ENCODE measurements at places on chromosomes 3 and 15.

DNA sequence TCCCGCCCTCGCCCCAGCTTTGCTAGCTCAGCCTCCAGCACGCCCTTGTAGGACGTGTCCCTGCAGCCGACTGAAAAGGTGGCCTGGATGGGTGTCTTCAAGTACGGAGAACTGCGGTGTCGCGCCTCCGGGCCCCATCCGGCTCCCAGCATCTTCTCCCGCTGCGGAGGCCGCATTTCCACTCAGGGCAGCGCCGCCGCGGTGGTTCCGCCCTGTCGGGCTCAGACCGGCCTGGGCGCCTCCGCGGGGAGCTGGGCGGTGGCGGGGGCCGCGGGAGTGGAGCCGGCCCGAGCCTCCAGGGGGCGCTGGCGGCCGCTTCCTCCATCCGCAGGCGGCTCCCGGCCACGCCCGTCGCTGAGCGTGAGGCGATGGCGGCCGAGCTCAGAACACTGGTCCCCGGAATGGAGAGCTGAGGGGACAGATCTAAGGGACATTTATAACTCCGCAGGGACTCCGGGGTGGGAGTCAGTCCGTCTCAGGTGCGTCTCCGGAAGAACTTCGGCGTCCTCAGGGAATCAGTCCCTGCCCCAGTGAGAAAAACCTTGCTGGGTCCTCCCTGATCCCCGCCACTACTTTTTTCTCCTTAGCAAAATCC is 13.6 kb upstream of the SMCO1 start:
- peak; percentile 88 for DNase-seq

GRCh38 chr3:114839476-114839875 is 307.6 kb downstream of the ZBTB20 start:
- no peak for DNase-seq

DNA sequence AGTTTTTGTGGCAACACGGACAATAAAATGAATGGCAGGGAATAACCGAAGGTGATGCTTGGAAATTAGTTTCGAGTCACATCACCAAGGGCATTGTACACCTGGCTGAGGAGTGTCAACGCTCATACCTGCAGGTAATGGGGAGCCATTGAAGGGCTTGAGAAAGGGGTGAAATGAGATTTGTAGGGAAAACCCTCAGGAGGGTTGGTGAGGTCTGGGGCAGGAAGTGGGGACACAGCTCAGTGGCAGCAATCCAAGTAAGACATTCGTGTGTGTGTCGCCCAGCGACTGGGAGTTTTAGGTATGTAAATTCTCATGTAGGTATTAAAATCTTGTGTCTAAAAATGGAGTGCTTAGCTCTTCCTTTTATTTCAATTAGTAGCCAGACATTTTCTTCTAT is 14.3 kb downstream of the PARP14 start:
- DNase-seq, result no peak

DNA sequence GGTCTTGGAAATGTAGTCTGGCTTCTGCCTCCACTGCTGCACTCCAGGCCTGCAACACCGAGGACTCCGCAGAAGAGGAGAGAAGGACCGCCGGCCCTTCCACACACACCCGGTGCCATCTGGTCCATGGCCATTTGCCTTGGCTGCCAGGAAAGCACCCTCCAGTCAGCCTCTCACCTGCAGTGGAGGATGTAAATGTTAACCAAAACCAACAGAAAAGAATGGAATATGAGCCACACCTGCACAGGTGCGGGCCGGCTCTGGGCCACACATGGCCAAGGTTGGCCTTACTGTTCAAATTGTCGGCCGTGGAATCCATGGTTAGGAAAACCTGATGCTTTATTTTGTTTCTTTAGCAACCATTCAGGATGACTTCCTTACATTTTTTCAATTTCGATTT is 178.3 kb upstream of the C2CD4B start:
- DNase-seq, result no peak

DNA sequence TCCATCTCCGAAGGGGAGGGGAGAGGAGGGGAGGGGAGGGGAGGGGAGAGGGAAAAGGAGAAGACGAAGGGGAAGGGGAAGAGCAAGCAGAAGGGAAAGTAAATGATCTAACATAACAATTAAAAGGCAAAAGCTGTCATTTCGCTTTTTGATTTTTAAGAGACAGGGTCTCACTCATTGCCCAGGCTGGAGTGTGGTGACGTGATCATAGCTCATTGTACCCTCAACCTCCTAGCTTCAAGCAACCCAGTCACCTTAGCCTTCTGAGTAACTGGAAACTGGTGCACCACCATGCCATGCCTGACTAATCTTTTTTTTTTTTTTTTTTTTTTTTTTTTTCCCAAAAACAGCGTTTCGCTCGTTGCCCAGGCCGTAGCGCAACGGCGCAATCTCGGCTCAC is 22.6 kb downstream of the ADAM10 start:
- no peak for DNase-seq

DNA sequence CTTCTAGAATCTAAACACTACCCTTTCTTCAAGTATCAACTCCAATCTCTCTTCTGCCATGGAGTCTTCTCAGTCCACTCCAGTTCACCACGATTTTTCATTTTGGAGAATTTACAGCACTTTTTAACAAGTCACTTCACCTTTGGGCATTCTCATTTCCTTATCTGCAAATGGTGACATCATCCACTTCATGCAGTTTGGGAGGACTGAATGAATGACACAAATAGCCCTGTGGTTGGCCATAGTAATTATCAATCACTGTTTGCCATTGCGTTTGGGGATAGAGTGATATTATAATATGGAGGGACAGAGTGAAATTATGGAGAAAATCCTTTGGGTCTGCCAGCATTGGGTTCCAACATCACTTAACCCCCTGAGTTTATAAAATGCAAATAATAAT is 38.0 kb upstream of the TM4SF1 start:
- no peak for DNase-seq

DNA sequence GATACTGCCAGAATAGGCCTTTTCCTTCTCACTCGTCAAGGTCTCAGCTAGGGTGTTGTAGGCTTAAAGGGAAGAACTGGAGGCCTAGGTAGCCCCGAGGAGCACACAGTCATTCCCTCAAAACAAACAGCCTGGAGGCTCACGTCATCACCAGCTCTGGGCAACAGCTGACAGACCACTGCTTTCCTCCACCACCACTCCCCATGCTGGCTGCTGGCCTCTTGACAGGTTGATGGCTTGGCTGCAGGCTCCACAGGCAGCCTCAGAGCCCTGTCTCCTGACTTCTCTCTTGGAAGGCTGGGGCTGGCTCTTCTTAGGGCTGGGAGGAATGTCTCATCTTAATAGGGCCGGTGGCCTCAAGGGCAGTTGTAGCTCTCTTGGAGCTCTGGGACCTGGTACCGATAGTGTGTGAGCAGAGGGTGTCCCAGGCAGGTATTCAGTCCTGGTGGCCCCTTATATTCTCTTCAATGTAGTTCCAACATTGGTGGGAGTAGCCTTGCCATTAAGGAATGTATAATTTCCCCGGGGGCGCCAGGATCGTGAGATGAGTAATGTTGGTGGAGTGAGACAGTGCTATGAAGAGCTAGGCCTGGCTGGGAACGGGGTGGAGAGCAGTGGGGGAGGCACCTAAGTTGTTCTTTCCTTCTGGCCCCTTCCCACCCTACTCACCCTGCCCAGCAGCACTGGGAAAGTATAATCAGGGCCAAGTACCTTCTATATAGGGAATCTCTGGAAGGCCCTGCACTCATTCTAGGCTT is 6.1 kb upstream of the AP2M1 start:
- DNase-seq, result peak; percentile 93

All from hepatic stellate cell (primary cell).